Dorsolateral prefrontal cortex (tissue), 122 donors: ENCODE measurements at places on chromosomes 3 and 15. TPM values are rescaled to one million over a fixed set of nuclear protein-coding genes. Genes with fewer than 3 reads are reported as not detected.

GRCh38 chr3:50155491-50155878 lies 361 bp downstream of the SEMA3F start:
- no peak for DNase-seq

- DNase-seq: no peak
Observed at GRCh38 chr3:51706788-51707731, at the start of gene GRM2. TSS of gene GRM2 (plus strand) at chr3:51707068. CDS start at chr3:51708984, 1,916 bp downstream.

GRCh38 chr3:141921316-141921715 lies 44.9 kb downstream of the ATP1B3 start:
- DNase-seq: no peak

- DNase-seq: no peak
Observed at GRCh38 chr15:63232943-63233342, 43.5 kb downstream of the RAB8B start.

- DNase-seq: no peak
Observed at GRCh38 chr15:82043130-82043673, 2.6 kb downstream of the MEX3B start.

DNA sequence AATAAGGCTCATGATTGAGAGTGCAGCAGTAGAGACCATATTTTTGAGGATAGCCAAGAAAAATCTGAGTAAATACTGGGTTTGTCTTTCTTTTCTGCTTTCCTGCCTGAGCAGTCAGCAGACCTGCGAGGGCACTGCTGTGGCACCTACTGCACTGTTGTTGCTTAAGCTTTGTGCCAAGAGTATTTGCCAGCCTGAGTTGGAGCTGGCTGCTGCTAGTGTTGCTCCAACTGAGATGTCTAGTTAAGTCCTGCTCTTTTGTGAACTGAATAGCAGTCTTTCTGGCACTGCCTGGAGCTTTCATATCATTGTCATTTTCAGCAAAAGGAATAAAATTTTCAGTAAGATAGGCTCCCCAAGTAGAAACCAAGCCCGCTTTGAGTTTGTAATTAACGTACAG lies 214.5 kb upstream of the P2RY1 start:
- DNase-seq: peak; percentile 42

DNA sequence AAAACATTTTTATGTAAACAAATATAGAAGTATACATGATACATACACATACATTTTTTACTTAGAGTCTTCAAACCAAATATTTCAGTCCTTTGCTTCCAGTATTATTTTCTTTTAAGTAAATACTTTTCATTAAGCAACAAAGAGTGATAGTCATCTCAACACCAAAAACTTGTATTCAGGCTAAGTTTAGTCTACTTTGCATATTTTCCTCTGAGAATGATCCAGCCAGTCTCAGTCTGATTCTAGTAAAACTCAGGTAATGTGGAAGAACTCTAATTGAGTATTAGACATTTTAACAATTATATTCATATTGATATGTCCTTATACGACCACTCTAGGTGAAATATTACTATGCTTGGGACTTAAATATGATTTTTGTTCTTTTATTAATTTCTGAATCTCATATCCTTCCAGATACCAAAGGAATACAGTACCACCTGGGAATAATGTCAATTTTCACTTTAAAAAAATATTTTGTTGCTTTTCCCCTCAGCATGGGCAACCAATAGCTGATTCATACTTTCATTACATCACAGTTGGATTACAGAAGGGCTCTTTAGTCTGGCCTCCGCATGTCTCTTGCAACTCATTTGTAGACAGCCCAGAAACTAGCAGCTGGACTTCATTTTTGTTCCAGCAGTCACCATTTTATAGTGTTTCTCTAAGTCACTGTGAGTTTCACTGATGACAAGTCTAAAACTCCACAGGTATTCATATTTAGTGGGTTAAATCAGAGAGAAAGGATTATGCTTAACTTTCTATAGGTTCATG lies 390.4 kb downstream of the ZBTB20 start:
- no peak for DNase-seq

DNA sequence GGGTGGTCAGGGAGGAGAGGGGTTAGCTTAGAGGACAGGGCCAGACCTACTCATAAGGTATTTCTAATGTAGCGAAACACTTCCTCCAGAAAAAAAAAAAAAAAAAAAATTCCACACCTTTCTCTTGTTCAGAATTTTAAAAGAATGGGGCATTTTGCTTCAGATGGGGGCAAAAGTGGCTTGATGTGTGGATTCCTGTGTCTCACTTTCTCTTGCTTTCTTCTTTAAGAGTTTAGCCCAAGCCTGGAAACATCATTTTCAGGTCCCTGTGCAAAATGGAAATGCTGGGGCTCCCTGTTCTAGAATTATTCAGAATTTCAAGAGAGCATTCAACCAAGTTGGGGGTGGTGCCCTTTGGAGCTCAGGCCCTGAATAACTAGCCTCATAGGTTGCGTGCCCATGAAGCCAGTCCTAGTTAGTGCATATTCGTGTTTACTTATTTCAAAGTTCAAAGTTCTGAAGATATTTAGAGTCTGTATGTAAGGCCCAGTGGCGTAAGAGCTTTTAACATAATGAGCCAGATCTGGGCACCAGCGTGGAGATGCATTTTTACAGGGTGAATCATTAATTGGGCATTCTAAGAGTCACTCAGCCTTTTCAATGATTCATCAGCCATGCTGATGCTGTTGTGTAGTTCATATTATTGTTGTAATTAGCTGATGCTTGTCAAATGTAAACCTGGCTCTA lies 104.5 kb downstream of the RPLP1 start:
- DNase-seq: no peak

DNA sequence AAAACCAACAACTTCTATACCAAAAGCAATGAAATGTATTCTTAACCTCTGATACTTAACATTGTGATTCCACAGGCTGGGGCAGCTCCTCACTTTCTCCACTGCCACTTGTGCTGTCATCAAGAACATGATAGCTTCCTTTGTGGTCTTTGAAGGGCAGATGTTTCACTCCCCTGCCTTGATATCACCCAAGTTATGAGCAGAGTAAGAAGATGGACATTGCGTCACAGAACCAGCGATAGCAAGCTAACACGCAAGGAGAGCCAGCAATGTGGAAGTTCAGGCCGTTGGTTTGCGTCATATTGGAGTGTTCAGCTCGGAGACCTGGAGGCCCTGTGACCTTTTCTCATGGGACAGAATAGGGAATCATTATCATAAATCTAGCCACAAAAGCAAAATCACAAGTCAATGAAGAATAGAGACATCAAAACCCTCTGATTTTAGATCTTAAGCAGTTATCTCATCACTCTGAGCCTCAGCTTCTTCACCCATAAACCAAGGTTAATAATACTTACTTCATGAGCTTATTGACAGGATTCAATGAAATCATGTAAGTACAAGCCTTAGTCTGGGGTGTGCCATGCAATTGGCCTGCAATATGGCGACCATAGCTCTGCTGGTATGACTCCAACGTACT lies 183.8 kb upstream of the THBS1 start:
- no peak for DNase-seq

GRCh38 chr3:129367821-129368220 lies 60.6 kb downstream of the EFCAB12 start:
- no peak for DNase-seq

- DNase-seq: no peak
Observed at GRCh38 chr15:92989470-92989869, 89.3 kb downstream of the CHD2 start.

- no peak for DNase-seq
Observed at GRCh38 chr3:106616556-106616955, 747.7 kb upstream of the CBLB start.

- DNase-seq: no peak
Observed at GRCh38 chr3:172522871-172523818, at the start of gene TNFSF10. TSS of gene TNFSF10 (minus strand) at chr3:172523430. CDS start at chr3:172523384, 46 bp downstream.

GRCh38 chr3:186895406-186895805 lies 34.9 kb upstream of the ST6GAL1 start:
- no peak for DNase-seq

DNA sequence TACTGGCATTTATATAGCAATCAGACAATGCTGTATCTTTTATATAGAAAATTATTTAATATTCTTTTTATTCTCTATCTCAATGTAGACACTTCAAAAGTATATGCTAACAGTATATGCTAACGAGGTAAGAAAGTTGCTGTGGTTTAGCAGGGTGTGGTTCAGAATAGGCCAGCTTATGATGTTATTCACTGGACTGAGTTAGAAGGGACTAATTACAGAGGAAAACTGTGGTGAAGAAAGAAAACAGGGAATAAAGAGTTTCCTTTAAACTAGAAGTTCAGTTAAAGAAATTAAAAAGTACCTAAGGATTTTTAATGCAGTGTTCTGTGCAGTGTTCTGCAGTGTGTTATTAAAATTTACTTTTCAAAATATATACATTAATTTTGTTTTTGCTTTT lies 59.4 kb downstream of the MYO9A start:
- DNase-seq: no peak

DNA sequence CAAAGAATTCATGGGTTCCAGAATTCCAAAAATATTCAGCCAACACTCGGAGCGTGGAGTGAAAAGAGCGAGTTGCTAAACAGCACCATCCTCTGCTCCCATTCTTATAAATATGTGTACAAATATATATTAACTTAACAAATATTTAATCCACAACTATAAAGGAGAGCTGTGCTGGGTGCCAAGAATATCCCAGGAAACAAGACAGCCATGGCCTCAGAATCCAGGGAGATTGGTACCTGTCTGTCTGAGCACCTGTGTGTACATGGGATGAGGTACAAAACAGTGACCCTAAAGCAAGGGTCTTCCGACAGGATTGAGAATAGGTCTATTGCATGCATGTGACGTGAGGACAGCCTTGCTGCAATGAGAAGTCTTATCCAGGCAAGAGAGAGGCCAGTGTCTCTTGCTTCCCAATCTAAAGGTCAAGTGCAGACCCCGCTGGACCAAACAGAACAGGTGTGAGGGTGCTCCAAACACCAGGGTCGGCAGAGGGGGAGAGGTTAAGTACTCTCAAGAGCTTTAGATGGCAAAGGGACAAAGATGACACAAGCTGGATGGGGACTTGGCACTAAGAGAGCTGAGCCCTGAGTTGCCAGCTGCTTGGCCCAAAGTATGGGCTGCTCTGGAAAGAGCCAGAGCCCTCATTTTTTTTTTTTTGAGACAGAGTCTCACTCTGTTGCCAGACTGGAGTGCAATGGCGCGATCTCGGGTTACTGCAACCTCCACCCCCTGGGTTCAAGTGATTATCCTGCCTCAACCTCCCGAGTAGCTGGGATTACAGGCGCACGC lies 36.2 kb downstream of the HOMER2 start:
- DNase-seq: no peak

GRCh38 chr3:191030929-191031328 lies 168.1 kb upstream of the OSTN start:
- no peak for DNase-seq

DNA sequence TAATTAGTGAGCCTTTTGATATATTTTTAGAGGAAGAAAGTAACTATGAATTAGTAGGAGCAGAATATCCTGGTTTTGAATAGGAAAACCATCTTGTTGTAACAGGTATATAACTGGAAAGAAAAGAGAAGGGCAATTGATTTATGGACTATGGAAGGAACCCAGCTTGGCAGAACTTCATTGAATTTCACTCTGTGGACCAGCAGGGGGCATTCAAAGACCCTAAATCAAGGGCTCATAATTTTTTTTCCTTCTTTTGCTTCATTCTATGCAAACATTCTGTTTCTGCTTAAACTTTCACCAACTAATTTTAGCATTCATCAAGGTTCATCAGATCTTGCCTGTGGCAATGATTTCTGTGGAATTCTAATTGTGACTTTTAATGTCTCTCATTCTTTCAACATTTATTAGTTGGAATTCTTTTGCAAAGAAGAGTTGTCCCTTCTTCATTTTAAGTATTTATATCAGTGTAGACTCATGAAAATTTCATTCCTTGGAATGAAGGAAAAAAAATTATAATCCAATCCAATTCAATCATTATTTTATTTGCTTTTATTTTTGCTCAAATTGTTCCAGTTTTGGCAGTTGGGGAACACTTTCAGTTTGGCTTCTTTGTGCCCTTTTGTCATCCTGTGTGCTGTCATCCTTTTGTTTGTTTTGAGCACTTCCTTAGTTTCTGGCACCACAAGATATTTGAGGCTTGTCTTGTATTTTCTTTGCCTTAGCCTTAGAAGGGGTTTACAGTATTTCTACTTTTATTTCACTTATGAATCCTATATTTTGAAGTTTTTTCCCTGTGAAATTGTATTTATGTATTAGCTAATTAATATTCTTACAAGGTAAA lies 30.4 kb downstream of the NXPE3 start:
- DNase-seq: no peak

GRCh38 chr15:33395846-33396245 lies 85.1 kb downstream of the RYR3 start:
- DNase-seq: no peak

- DNase-seq: no peak
Observed at GRCh38 chr3:144553301-144553700, 581.7 kb downstream of the DIPK2A start.

- DNase-seq: no peak
Observed at GRCh38 chr15:74496648-74497047, 35.7 kb upstream of the UBL7 start.

DNA sequence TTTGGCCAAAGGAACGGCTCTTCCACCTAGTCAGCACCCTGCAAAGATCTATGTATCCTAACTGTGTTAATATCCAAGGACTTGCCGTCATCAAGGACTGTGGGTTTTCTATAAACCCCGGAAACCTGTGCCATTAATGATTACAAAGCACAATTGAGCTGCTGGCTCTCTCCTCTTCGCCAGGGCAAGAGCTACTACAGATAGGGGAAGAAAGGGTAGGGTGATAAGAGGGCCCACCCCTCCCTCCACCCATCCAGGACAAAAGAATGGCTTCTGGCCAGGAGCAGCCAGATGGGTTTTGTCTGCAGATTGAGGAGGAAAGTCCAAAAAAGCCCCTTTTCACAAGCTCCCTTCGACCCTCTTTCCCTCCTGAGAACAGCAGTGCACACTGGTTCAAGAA lies 9.9 kb downstream of the RFT1 start:
- no peak for DNase-seq

DNA sequence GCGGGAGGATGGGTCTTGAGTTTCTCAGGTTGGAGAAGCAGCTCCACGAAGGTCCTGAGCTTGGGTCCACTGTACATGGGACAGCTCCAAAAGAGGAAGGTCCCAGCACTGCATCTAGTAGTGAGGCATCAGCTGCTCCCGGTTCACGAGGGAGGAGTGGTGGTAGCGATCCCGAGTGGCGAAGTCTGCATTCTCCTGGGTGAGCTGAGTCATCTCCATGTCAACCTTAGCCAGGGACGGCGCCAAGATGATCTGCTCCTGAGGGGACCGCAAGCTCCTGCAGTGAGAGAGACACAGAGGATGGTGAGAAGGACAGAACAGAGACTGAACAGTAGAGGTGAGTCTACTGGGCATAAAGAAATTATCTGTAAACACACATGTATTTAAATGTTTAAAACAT lies 28.0 kb upstream of the HEG1 start:
- no peak for DNase-seq

GRCh38 chr3:30693470-30694120 lies 87.2 kb downstream of the TGFBR2 start:
- no peak for DNase-seq

GRCh38 chr3:157120071-157120892 lies 39.7 kb downstream of the CCNL1 start:
- DNase-seq: no peak

SLC24A5 gene
- total RNA-seq: not detected

GATA2 gene
- 5.1 TPM for total RNA-seq

PP2D1 gene
- not detected for total RNA-seq

MELTF gene
- total RNA-seq: 10.5 TPM

CCDC9B gene
- 27.1 TPM for total RNA-seq

HOMER2 gene
- 41.1 TPM for total RNA-seq

RGMA gene
- 67.0 TPM for total RNA-seq

NPAP1 gene
- 1.5 TPM for total RNA-seq

FBLN2 gene
- total RNA-seq: 5.5 TPM

SI gene
- not detected for total RNA-seq

GPR27 gene
- total RNA-seq: 25.5 TPM

TRAK1 gene
- 64.1 TPM for total RNA-seq

CEP63 gene
- total RNA-seq: 34.3 TPM
